NCI-H82 (cell line): ENCODE measurements at places on chromosomes 4 and X.
A peak's percentile ranks its signal among the peaks of the same experiment; 100 is the strongest.

DNA sequence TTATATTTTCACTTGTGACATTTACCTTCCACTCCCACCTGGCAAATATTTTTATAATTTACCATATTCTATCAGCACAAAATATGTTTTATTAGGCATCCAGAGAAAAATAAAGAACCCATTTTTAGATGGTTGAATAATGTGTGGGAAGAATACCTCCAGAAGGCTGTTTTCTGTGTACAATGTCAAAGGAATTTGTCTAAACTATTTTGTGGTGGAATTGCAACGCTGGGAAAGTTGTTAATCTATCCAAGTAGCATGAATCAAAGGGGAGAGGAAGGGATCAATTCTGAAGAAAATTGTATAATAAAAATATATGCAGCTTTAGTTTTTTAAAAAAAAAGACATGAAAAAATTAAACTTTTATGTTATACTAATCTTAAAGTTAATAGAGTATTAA, 706.5 kb downstream of the FSTL5 start:
- no peak for DNase-seq

- no peak for DNase-seq
Measured at GRCh38 chr4:142923619-142924018, 77.5 kb upstream of the INPP4B start.

- DNase-seq, result no peak
Measured at GRCh38 chr4:176444741-176445140, 125.0 kb downstream of the SPCS3 start.

- DNase-seq, result peak; percentile 83
Measured at GRCh38 chrX:54495814-54496516, at the start of gene FGD1. Gene FGD1 (minus strand): TSS chrX:54496234. CDS start chrX:54495432, 802 bp downstream.

GRCh38 chrX:30259927-30260326, 13.0 kb downstream of the MAGEB1 start:
- peak; percentile 0 for DNase-seq

DNA sequence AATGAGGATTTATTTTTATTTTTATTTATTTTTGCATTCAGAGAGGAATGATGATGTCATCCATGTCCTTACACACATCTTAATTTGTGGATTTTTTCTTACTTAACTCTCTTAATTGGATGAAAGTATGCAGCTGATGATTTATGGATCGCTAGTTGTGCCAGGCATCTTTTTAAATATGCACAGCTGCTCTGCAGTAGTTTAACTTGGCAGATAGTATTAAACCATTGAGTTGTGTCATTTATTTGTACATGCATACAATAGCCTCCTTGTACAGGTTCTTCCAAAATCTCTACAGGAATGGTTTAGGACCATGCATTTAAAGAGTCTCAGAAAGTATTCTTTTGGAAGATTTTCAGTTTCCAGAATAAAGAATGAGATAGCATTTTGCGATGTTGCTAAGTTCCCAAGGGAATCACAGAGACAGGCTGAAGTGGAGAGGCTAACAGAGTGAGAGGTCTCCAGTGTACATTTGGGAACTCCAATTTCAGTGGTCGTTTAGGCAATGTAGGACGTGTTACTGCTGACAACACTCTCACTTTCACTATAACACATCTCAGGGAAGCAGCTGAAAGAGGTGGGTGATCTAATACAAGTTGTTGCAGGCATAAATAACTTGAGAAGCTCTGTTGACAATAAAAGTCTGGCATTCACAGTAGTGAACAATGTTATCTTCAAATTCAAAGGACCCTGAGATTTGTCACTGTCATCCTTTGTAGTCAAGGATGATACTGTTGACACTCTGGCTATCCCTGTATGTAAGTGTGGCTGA, 49.9 kb upstream of the SCRG1 start:
- DNase-seq, result peak; percentile 12

DNA sequence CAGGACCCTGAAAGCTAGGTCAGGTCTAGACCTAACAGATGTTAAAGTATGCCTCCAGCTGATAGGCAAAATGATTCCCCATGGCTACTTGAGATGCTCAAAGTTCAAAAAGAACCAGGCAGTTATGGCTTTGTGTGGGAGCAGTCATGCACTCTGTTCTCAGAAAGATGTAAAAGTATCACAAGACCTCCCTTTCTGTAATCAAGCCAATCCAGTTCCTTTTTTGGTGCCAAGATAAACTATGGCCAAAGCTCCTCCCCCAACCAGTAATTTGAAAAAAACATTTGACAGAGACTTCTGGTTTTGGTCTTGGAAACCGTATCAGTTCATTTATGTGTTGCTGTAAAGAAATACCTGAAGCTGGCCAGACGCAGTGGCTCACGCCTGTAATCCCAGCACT, 340.9 kb downstream of the CHIC1 start:
- no peak for DNase-seq

- DNase-seq, result no peak
Measured at GRCh38 chr4:168129046-168129772, 36.9 kb downstream of the ANXA10 start.

DNA sequence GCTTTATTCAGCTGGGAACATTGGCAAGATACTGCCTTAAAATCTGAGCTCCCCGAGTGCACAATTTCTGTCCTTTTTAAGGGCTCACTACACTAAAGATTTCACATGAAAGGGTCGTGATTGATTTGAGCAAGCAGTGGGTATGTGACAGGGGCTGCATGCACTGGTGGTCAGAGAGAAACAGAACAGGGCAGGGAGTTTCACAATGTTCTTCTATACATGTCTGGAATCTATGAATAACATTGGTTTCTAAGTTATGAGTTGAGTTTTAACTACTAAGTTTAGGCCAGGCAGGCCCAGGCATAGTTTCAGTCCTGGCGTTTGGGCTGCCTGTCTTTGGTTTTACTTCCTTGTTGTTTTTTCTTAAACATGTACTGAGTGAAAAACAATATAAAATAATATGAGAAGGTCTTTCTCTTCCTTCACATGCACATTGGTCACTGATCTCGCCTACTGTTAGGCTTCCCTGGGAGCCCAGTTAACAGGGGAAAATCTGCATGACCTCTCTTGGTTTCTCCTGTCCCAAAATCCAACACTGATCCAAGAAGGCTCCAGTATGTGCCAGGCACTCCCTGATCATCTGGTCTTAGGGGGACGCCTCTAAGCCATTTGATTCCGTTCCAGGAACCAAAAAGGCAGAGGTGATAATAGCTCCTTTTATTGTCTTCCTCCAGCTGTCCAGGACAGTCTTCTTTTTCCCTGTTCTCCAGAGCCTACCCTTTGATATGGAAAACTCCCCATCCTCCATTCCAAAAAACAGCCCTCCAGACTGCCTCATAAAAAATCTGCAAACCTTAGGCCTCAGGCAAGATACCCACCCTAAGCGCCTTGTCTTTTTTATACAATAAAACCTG, at the start of gene UGT2B17:
Gene UGT2B17 (minus strand): TSS at position 51 of the 854 bp plus-strand sequence. CDS start 7,838 bp downstream, outside the sequence.
- no peak for DNase-seq

GRCh38 chr4:38415682-38416081, 248.3 kb upstream of the KLF3 start:
- no peak for DNase-seq

GRCh38 chrX:7620560-7620959, 222.4 kb upstream of the VCX start:
- DNase-seq, result no peak

- DNase-seq, result no peak
Measured at GRCh38 chrX:74349387-74349786, 45.4 kb downstream of the ZCCHC13 start.

- DNase-seq, result no peak
Measured at GRCh38 chrX:126982158-126982557, 162.6 kb downstream of the PRR32 start.

- no peak for DNase-seq
Measured at GRCh38 chr4:53705972-53706371, 114.7 kb upstream of the LNX1 start.

- DNase-seq, result no peak
Measured at GRCh38 chr4:170305627-170306026, 215.9 kb upstream of the AADAT start.

- DNase-seq, result no peak
Measured at GRCh38 chrX:41933546-41933945, 10.2 kb upstream of the CASK start.

DNA sequence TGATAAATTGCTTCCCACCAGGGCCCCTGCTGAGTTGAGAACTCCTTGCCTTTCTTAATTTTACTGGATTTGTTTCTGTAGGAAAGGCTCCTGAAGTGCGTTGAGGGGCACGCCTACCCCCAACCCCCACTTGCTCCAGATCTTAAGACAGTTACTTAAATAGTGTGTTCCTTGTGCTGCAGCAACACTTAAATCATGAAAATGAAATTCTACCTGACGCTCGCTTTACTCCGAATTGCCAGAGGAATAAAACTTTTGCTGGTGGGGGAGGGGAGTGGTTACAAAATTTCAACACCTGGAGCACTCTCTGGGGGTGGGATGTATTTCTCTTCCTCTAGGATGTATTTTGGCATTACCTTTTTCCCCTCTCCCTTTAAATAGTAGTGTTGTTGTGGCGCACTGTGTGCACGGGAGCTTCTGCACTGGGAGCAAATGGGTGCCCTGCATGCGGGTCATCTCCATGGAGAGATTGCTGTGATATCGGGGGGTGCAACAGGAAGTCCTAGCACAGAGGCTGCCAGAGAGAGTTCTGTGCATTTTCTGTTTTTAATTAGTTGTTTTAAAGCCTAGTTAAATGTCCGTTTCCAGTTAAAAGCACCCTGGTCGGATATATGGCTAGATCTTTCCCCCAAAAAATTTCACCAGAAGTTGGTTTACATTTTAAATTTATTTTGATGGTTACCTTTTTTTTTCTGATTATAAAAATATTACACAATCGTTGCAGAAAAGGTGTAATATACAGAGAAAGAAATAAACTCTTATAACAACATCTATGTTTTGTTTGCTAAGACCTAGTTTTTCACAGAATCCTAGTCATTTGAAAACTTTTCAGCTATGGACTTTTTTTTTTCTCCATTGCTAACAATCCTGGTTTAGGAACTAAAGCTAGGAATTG, 207.7 kb downstream of the SOWAHB start:
- DNase-seq, result no peak

- no peak for DNase-seq
Measured at GRCh38 chr4:168421055-168421454, 59.2 kb downstream of the DDX60L start.

- no peak for DNase-seq
Measured at GRCh38 chrX:110320381-110320987, 2.6 kb upstream of the AMMECR1 start.

DNA sequence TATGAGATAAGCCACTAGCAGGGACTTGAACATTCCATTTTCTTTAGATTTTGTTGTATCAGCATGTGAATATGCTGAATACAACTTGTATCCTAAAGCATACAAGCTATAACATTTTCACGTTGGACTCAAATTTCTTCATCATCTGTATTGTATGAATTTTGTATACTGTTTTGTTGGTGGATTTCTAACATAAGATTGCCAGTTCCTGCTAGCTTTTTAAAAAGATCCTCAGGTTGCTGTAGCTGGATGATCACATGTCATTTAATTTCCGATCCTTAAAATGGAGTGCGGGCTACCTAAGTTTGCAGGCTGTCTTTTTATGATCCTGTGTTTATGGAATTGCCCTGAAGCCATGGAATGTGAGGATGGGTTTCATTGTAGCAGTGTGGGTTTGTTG, 6.9 kb downstream of the PDLIM5 start:
- DNase-seq, result no peak

DNA sequence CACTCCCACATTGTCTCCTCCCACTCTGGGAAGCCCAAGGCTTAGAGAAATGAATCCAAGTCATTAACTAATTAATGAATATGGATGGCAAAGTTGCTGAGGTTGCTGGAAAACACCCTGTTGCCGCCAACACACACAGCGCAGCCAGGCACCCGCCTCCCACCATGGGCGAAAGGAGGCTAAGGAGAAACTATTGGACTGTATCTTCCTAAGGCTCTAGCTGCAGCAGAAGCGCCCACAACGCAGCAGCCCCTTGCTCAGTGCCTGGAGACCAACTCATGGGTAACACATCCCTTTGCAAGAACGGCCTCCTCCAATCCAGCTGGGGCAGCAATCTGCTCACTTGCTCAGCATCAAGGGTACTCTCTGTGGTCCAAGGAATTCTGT, 34.2 kb downstream of the TSC22D3 start:
- DNase-seq, result no peak

DNA sequence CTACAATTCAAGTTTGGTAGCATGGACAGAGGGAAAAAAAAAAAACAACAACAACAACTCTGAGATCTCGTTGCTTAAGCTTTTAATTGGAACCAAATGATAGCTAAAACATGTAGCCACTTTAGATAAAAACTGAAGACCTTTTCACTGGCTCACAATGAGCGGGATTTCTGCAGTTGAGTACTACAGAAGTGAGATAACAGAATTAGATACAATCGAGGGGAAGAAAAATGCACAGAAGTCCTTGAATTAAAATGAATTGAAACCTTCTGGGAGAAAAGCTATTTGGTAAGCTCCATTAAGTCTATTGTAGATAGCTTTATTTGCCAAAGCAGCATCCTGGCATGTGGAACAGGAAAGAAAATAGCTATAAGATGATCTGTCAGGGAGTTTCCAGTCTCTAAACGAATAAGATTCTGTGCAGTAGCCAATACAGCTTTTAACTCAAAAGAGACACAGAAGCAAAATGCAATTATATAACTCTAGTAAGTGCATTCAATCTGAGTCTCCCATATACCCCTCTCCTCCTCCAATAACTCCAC, 248.5 kb downstream of the ENOX2 start:
- no peak for DNase-seq

- DNase-seq, result peak; percentile 48
Measured at GRCh38 chrX:125202591-125203248, 117.0 kb upstream of the TEX13C start.

GRCh38 chr4:122911588-122911987, 10.8 kb downstream of the NUDT6 start:
- no peak for DNase-seq

- no peak for DNase-seq
Measured at GRCh38 chr4:5955856-5956255, 62.4 kb downstream of the C4orf50 start.

DNA sequence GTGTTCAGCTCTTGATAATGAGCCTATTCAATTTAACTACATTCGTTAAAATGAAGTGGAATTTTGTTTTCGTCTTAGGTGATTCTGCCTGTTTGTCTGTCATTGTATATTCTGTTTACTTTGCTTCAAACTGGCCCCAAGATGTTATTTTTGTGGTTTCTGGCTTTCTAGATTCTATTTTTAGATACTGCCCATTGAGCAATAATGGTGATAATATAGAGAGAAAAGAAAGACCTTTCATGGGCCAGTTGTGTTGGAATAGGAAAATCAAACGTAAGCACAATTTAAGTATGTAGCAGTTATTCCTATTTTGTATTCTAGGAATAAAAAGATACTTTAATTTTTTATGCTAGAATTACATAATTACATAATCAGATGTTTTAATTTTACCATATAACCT, 4.0 kb downstream of the CDKN2AIP start:
- no peak for DNase-seq

DNA sequence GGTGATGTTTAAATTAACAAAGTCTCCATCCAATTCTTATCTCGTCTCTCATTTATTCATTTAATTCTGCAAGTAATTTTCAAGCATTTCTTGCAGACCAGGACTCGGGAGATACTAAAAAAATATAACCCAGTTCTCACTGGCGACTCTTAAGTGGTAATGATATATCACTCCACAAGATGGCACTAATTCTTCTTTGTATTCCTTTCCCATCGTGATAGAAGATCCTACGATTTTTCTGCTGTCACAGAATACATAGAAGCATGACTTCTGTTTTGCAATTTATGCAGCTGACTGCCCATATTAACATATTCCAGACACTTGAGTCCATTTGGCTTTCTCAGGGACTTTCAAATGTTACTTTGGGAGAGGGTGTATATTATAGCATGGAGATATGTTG, 64.0 kb upstream of the FGF13 start:
- peak; percentile 61 for DNase-seq
